Inflammatory macrophage treated with lipopolysaccharide for 4 hours (primary cell): ENCODE measurements at places on chromosomes 12 and 14.

DNA sequence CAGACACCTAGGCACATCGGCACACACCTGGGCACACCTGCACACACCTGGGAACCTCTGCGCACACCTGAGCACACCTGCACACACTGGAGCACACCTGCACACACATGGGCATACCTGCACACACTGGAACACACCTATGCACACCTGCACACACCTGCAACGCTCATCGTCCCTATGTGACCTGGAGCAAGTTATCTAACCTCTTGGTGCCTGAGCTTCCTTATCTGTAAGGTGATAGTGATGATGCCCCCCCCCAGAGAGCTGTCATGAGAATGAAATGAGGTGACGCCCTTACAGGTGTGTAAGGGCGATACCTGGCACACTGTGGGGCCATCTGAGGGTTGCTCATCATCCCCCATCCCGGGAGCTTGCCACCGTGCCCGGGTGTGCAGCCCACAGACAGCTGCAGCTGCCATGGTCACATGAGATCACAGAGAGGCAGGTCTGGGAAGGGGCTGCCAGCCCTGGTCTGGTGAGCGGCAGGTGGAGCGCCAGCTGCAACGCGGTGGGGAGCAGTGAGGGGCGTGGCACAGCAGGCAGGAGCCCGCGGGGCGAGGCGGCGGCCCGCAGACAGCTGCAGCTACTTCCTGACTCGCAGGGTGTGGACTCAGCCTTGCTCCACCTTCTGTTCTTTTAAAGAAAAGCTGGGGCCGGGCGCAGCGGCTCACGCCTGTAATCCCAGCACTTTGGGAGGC, 59.9 kb upstream of the FBRSL1 start:
- no peak for DNase-seq

- no peak for DNase-seq
Observed at GRCh38 chr14:60775296-60775695, 40.7 kb downstream of the MNAT1 start.

GRCh38 chr12:103727638-103728037, 113.4 kb downstream of the NT5DC3 start:
- no peak for DNase-seq

DNA sequence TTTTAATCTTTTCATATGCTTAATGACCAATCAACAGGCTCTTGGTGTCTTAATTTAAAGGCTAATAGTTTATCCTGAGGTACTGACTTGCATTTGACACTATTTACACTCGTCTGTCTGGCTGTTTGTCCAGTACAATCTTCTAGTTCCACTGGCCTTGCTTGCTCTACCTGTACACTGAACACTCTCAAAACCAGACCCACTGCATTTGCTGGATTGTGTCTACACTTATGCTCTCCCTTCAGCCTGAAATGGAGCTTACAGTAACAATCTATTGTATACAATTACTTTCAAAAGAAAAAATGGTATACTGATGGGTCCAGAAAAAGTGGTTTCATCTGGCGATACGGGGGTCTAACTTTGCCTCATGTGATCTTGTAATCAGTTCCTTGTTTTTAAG, 2.3 kb upstream of the ACSS3 start:
- DNase-seq = no peak
